T-helper 2 cell (primary cell): ENCODE measurements at places on chromosomes 5 and 9.

DNA sequence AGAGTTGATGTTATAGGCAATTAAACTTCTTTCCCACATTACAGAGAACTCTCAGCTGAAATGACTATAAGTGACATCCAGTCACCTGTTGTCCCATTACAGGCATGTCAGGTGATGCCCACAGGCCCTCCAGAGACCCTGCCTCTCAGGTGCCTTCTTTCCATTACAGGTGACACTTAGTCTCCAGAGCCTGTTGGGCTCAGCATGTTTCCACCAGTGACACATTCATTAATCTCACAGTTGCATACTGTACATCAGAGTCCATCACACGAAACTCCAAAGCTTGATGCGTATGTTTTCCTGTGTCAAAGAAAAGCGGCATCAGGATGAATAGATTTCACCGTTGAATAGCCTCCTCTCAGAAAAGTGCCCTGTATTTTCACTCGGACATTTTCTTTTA is 14.6 kb downstream of the PRUNE2 start:
- no peak for DNase-seq

DNA sequence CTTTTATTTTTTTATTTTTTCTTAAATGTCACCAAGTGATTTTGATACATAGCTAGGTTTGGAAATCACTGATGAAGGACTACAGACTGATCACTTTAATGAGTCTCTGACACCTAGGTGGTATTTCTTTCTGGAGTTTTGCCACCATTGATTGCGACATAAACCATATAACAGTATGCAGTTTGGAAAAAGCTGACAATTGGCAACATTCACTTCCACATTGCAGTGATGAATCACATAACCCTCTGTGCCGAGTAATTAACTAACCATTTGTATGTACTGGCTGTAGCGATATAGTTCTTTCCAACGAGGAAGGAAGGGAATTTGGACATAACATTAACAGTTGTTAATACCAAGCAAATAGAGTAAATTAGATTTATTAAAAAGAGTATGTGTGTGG is 222.9 kb upstream of the EFNA5 start:
- DNase-seq: no peak

DNA sequence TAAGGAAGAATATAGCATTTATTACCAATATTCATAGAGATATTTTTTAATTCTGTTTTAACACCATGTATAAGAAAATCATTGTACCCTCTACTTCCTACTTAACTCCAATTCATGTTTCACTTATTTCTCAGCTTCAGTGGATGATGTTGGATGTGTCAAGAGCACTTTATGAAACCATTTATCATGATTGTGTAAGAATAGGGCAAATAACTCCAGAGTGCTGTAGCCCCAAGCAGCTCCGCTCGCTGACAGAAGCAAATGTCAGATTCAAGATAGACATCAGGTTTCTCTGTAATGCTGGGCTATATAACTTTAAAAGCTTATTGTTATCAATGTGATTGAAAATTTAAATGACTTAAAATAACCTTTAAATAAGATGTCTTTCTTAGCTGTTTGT is 50.4 kb downstream of the MAST4 start:
- no peak for DNase-seq

DNA sequence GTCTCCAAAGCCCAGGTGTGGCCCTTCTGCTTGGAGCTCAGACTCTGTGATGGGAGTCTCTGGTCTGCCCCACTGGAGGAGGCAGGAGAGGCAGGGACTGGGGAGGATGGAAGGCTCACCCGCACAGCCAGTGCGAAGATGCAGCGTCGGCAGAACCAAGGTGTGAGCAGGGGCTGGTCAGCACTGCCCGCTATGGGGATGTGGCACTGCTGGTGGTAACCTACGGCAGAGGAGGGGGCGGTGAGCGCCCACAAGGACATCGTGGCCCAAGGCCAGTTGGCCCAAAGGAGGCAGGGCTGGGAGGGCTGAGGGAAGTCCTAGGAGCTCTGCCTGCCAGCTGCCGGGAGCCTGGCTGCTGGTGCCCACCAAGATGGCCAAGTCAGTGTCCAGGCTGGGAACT is 7.3 kb downstream of the PHF19 start:
- no peak for DNase-seq

DNA sequence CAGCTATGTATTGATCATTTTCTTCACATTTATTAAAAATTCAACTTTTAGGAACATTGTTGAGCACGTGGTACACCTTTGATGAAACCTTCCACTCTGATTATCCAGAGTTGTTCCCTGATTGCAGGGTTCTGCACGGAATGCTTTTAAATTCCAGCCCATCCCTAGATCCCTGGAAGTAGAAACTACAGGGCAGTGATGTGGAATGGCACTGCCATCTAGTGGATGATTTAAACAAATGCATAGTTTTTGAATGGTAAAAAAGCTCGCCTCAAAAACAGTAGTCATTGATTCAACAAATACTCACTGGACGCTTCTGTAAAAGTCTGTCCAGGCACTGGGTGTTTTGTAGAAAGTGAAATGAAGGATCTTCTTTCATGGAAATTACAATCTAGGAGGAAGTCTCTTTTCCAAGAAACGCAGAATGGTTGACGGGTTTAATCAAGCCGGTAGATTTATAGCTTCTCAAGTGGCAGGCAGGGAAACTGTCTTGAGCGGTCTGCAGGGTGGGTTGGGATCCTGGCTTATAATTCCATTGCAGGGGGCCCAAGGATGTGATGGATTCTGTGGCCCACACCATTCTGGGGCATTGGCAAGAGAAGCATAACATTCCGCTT is 118.4 kb downstream of the ARHGAP26 start:
- no peak for DNase-seq
